ENCODE measurements at places on chromosomes 2 and 18.

GRCh38 chr2:175808858-175809257 lies 193.2 kb downstream of the LNPK start:
- no peak for DNase-seq

GRCh38 chr2:157182204-157182709 lies 75.2 kb upstream of the GALNT5 start:
- DNase-seq, result no peak

- no peak for DNase-seq
Observed at GRCh38 chr2:217851191-217852020, 151.4 kb downstream of the TNS1 start.

DNA sequence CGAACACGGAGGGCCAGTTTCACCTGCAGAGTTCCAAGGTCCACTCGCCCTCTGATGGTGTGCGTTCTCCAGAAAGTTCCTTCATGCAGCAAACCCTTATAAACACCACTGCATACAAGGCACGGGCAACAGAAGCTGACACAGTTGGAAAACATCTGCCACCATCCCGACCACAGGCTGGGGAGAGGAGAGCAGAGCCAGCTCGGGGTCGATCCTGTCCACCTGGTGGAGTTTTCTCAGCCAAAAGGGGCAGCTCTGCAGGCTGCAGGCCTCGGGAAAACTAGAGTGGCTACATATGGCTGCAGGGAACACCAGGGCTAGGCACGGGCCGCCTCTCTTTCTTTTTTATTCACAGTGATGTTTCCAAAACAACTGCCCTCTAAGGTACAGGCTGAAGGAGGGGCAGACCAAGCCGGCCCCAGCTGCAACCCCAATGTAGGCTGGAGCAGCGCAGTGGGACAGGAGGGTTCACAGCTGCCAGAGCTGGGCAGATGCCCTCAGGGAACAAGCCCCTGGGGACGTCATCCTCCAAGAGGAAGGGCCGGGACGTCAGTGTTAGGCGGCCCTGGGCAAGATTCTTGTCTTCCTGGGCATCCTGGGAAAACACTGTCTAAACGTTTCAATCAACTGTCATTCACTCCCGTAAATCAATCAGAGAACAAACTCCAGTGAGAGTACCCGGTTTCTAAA lies 274.7 kb downstream of the TWIST2 start:
- DNase-seq, result no peak

GRCh38 chr18:35121531-35121930 lies 80.3 kb downstream of the MAPRE2 start:
- DNase-seq, result no peak

DNA sequence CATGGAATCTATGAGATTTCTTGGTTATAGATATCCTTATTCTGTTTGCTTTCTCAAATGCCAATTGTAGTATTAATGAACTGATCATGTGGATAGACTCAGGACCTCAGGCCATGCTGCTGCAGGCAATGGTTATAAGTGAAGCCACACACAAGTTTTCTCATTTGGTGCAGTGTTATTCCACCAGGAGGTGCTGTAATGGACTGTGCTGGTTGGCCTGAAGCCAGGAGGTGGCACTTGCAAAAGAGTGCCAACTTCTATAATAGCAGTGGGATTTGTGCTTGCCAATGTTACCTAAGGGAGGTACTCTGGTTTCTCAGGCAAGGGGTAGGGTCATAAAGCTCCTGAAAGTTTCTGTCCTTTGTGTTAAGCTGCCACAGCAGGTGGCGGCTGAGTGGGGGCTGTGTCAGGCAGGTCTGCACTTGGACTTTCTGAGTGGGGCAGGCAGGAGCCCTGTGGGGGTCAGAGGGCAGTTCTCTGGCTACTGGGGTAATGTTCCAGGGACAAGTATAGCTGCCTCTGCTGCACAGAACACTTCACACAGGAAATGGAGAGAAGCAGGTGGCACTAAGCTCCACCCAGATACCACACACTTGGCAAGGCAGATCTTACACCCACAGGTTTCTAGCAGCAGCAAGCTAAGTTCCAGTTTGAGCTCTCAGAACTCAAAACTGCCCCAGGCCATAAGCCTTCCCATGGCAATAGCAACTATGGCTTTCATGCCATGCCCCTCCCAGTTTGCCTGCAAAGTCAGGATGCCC lies 352.6 kb upstream of the CWC22 start:
- no peak for DNase-seq

DNA sequence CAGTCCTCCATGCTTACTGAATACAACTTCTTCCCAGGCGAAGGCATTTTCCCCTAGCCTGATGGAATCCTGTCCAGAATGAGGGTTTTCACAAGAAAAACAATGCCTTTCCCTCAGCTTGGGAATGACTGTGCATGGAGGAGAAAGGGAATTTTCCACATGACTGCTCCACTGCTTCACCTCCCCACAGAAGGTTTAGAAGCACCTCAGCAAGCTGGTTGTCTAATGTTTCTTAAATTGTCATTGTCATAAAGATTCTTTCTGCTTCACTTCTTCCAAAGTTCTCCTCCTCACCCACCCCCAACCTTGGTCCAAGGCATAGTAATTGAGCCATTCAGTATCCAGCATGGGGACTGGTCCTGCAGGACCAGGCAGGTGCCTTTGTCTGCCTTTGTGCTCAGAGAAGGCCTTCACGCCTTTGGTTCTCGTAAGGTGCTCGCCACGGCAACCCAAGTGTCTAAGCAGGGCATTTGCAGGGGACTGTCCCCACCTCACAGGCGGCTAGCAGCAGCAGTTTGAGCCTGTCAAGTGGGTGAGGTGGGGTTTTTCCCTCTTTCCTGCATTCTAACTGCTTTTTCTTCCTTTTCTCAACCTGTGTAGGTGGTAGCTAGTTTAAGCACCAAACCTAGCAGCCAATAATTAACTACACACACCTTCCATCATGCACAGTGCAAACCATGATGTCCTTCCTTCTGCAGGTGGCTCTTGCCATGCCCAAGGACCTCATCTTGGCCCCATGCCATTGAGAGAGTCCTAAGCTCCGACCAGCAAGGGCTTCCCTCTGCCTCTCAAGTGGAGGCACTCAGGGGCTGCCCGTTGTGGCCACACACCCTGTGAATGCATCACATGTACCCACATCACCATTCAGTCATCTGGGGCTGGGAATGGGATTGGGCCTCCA lies 65.7 kb upstream of the BCL2L11 start:
- DNase-seq, result no peak

GRCh38 chr2:183998041-183998796 lies 600.1 kb upstream of the ZNF804A start:
- DNase-seq, result no peak

- no peak for DNase-seq
Observed at GRCh38 chr2:230714136-230714480, 1.5 kb downstream of the CAB39 start.

- DNase-seq, result no peak
Observed at GRCh38 chr2:148814860-148815419, 60.1 kb upstream of the KIF5C start.

- no peak for DNase-seq
Observed at GRCh38 chr2:172433144-172433543, 5.8 kb downstream of the ITGA6 start.

DNA sequence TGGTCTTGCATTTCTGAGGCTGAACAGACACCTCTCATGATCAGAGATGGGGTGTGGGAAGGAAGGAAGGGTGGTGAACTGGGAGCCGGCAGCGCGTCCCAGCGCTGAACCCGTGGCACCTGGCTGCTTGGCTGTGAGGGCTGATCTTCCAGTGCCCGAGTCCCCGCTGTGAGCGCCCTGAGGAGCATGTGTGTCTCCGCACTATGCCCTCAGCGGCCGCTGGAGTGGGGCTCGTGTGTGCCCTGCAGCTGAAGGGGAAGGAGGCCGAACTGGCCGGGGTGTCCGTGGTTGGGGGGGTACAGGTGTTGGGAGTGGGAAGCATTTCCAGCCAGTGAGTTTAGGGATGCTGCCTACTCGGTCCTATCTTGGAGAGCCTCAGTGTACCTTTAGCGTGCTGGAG lies 82.2 kb downstream of the LDLRAD4 start:
- no peak for DNase-seq

- DNase-seq, result peak; percentile 13
Observed at GRCh38 chr2:67840460-67841068, 222.2 kb downstream of the C1D start.

- no peak for DNase-seq
Observed at GRCh38 chr2:26780203-26780760, 5.6 kb upstream of the CENPA start.

- DNase-seq, result no peak
Observed at GRCh38 chr2:66489436-66489835, 54.5 kb downstream of the MEIS1 start.

- DNase-seq, result no peak
Observed at GRCh38 chr18:22456116-22456480, 38.4 kb upstream of the CTAGE1 start.

DNA sequence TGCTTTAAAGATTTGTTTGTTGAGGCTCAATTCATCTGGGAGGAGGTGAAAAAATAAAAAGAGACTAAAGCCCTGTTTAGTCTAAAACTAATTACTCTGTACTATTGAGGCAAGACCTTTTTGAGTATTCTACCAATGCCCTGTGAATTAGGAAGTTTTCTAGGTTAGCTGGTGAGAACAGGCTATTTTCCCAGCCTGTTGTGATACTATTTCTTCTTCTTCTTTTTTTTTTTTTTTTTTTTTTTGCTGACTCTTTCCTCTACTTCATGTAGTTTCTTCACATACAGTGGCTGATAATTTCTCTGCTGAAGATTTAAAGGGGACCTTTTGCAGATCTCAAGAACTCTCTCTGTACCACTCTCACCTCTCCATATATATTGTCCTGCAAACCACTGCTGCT lies 8.8 kb upstream of the TMEM87B start:
- no peak for DNase-seq

DNA sequence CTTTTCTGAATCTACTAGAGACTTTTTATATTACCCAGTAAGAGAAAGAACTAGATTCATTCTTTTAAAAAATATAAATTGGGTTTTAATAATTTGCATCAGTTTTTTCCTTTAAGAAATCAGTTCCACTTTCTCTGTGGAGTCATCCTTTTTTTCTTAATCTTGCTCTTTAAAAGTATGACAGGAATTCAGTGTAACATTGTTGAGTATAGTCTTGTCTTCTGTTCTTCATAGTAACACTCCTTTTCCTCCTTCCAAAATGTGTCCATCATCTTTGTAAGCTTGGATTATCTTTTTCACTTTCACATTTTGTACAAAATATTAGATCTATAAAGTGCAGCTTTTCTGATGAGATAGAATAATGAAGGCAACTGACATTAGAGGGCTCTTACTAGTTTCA lies 135.4 kb downstream of the HAUS1 start:
- no peak for DNase-seq

DNA sequence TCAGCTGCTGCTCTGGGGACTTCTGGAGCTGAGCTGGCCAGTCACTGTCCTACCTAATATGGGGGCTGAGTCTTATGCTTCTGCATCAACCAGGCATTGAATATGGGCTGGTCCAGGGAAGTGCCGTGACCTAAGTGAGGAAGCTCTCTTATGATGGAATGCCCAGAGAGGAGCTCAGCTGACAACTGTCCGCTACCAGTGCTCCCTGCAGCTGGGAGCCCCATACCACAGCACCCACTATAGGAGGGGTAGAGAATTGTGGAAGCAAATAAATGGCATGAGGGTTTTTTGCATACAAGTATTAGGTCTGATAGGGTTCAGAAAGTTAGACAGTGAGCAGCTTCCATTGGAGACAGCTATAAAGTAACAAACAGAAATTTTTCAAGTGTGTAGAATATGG lies 4.5 kb downstream of the TIMM21 start:
- no peak for DNase-seq

DNA sequence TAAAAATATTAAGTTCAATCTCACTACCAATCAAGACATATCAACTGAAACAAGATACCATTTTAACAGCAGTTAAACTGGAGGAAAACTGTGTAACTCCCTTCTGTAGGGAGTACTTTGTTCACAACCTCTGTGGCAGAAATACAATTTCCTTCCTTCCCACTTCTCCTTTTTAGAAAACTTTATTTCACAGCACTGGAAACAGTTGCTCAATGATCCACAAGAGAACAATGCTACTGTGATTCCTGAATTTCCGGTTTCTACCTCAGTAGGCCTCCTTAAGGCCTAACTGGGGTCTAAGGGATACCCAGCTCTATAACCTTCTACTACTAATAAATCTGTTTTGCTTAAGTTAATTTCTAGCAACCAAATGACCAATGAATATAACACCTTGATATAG lies 14.1 kb downstream of the TLK1 start:
- DNase-seq, result no peak

All from GM12891 (cell line).